Kidney tubule cell (primary cell): ENCODE measurements at places on chromosomes 4 and X.
A peak's percentile ranks its signal among the peaks of the same experiment; 100 is the strongest.

GRCh38 chrX:9948406-9948805, 18.8 kb upstream of the CLDN34 start:
- DNase-seq: peak; percentile 8

- no peak for DNase-seq
Observed at GRCh38 chr4:151205722-151206121, 71.2 kb upstream of the PRSS48 start.

DNA sequence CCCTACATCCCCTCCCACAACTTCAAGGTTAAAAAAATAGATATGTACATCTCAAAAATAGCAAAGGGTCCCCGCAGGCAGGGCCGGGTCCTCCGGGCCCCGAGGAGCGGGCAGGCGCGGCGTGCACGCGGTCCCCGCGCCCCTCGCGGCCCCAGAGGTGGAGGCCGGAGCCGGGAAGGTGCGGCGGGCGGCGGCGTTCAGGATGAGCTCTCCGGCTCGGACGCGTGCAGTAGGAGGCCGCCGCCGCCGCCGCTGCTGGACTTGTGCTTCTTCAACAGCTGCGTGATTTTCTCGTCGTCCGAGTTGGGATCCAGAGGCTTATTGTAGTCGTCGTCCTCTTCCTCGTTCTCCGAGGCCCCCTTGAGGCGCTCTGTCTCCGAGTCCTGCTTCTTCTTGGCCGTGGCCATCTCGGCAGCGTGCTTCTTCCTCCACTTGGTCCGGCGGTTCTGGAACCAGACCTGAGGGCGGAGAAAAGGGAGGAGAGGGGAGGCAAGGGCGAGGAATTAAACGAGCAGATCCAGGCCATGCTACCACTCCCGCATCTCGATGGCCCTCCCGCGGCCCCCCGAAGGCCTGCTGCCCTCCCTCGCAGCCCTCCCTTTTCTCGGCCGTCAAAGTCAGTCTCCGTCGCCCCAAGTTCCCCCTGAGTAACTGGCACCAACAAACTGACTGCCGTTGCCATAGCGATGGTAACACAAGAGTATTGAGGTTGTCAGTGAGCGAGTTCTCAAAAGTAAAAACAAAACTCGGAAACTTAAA, 5.8 kb downstream of the NKX6-1 start:
- DNase-seq: peak; percentile 26

DNA sequence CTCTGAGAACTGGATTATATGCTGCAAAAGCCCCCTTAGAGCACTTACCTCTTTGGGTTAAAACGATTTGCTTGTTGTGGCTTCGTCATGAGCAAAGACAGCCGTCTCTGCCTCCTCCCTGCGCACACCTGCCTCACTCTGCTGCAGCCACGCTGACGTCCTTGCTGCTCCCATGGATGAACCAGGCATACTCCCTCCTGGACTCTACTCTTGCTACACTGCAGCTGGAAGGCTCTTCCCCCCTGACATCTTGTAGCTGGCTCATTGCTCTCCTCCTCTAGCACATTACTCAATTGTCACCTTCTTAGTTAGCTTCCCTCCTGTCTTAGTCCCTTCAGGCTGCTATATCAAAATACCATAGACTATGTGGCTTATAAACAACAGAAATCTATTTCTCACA, 59.3 kb downstream of the FAM114A1 start:
- no peak for DNase-seq

DNA sequence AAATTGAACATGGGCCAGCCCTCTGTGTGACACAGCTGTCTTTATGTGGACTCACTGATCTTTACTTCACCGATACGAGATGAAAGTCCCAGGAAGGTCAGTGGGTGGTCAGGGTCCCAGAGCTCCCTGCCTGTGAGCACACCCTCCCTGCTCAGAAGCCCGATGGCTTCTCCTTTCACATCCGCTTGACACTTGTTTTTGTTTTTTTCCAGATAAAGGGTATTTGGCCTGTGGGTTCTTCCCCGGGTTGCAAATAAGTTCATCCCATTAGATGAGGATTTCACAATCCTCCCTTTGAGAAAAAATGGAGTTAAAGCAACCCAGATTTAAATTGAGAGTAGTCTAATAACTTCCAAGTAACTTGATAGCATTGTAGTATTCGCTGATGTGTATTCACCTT, 48.2 kb upstream of the TLR2 start:
- no peak for DNase-seq

DNA sequence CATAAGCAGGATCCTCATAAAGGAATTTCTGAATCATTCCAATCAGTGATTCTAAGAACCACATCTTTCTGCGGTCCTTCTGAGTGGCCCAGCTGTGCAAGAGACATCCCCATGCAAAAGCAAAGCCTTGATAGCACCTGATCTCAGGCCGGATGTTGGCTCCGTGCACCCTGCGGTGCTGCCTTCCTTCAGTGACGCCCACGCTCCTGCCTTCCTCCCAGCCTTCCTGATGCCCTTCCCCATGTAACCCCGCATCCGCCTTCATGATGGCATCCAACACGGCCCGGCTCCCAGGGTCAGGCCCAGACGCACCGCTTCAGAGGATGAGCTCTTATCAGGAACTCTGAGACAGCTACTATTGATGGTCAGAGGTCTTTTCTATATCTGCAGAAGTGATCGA, 20.4 kb upstream of the CYP4V2 start:
- no peak for DNase-seq

GRCh38 chr4:116598155-116598979, 487.0 kb downstream of the TRAM1L1 start:
- DNase-seq: no peak

- DNase-seq: no peak
Observed at GRCh38 chr4:158203436-158203835, 6.8 kb upstream of the TMEM144 start.

DNA sequence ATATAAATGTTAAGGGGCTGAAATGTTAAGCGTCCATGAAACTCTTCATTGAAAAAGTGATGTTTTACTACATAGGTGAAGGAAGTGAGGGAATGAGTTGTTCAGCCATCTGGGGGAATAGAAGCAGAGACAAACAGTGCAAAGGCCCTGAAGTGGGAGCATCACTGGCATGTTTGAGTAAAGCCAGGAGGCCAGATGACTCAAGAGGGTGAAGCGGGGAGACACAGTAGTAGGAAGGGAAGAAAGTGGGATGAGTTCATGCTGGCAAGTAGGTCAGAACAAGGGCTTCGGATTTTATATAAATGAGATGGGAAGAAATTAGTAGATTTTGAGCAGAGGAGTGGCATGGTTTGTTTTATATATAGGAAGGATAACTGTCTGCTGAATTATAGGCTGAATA, 112.5 kb upstream of the MAP9 start:
- DNase-seq: no peak

DNA sequence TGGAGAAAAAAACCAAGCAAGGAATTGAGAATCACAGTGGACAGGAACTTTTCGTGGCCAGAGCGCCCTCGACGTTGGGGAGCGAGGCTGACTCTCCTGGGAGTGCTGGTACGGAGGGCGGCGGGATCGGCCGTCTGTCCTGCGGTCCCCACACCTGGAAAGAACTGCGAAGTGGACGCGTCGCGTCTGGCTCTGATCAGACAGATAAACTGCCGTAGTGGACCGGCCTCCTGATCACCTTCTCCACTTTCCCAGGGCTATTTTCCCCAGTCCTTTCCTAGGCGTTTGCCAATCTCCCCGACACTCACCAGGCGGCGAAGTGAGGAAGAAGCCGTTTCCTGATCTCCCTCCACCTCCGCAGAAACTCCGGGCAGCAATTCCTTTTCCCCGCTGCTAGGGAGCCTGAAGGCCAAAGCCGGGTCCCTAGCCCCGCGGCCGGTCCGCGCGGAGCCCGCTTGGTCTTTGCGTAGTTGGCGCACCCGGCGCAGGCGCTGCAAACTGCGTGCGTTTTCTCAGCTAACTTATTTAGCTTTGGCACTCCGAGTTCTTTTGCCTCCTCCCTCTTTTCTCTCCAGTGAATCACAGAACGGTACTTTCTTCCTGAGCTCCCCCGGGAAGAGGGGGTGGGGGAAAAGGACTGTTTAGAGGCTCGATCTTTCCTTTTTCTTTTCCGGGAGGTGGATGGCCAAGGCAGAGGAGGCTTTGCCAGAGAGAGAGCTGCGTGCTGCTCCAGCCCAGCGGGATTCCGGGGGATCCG, at the start of gene ARSJ:
Gene ARSJ (minus strand): TSS at position 500 of the 757 bp plus-strand sequence. CDS start 813 bp downstream, outside the sequence.
- peak; percentile 91 for DNase-seq

DNA sequence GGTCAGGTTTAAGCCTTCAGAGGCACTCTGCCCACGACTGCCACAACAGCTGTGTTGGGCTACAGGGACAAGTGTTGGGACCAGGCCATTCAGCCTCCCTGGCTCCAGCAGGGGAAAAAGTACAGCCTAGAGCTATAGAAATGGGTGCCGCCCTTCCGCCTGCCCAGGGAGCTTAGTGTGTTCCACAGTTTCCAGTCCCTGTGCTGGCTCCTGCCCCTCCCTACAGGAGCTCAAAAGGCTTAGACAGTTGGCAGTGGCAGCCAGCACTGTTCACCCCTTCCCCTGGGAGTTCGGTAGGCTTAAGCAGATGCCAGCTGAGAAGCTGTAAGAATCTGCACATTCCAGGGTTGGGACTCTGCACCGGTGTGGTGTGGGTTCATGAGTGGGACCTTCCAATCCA, 408.2 kb upstream of the INTU start:
- no peak for DNase-seq

DNA sequence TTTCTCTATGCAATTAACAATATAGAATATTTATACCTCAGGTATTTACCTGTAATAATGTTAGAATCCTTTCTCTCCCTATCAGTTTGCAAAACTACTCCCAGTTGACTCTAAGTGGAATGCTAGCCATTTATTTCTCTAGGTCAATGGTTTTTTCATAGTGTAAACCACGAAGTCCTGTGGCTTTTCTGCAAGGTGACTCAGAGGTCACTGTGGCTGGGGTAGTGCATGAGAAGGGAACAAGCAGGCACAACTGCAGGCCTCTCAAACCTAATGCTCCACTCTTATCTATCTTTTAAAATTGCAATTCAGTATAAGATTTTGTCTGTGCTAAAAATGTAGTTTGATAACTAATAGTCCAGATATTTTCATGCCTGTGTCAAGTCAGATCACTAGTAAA, 159.4 kb downstream of the ANTXR2 start:
- peak; percentile 45 for DNase-seq

DNA sequence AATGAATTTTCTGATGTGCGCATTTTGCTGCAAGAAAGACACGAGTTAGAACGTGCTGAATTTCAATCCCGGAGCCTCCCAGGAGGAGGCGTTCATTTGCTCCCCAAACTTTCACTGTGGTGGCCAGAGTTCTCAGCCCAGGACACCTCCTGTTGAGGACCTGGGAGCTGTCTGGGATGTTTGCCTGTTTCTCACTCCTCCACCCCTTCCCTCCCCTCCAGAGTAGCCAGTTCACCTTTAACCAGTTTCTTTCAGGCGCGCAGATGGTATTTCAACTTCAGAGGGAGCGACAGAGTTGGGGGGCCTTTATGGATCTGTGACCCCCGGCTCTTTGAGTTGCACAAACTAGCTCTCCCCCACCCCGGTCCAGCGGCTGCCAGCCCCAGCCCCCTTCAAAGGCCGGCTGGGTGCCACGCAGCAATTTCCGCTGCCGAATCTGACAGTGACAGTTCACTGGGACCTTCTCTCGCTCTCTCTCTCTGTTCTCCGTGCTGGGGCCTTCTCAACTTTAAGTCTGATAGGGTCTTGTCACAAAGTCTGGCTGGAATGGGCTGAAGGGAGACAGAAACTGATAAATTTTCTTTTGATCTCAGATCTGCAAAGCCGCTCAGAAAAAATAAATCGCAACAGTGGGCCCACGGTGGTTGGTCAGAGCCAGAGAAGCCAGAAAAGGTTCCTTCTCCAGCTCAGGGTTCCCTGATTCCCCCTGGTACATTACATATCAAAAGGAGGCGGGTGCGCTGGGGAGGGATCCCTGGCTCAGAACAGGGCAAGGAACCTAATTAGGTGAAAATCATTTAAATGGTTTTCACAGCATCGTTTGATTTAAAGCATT, 100.0 kb upstream of the STX18 start:
- DNase-seq: no peak

DNA sequence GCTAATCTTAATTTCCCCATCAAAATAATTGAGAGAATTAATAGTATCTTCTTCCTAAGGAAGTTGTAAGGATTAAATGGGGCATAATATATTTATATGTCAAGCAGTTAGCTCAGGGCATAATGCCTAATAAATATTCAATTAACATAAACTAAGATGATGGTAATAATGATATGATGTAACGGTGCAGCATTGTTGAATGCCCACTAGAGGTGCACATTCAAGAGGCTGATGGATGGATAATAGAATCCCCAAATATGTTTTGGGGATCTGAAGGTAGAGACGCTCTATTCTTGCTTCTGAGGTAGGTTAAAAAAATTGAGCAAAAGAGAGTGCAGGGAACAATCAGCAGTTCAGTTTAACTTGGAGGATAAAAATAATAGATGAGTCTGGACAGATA, 37.1 kb downstream of the ATOH1 start:
- no peak for DNase-seq

DNA sequence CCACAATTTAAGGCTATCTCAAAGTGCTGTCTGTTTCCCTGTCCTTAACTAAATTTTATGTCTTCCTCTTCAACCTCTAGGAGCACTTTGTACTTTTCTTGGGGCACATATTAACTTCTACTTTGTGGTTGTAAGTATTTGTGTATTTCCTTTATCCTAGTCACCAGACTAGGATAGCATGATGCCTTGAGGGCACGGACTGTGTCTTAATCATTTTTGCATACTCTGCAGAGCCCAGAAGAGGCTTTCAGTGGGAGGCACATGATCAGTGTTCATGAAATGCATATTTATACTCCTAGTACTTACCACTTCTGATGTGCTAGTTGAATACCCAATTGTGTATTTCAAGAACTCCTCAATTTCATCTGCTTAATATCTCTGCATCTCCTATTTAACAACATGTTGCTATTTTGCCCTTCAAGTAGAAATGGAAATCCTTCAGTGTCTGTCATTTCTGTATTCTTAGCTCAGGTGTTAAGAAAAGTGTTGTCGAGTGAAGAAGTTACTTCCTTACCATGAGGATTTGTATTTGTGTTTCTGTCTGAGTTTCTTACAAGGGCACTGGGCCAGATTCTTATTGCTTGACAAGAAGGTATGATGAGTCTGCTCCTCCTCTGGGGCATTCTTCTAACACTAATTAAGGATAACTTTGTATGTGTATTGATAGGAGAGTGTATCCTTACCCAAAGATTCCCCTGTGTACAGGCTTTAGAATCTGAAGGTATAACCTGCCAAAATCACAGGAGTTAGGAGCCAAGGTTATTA, 28.3 kb upstream of the PGRMC2 start:
- DNase-seq: peak; percentile 28

DNA sequence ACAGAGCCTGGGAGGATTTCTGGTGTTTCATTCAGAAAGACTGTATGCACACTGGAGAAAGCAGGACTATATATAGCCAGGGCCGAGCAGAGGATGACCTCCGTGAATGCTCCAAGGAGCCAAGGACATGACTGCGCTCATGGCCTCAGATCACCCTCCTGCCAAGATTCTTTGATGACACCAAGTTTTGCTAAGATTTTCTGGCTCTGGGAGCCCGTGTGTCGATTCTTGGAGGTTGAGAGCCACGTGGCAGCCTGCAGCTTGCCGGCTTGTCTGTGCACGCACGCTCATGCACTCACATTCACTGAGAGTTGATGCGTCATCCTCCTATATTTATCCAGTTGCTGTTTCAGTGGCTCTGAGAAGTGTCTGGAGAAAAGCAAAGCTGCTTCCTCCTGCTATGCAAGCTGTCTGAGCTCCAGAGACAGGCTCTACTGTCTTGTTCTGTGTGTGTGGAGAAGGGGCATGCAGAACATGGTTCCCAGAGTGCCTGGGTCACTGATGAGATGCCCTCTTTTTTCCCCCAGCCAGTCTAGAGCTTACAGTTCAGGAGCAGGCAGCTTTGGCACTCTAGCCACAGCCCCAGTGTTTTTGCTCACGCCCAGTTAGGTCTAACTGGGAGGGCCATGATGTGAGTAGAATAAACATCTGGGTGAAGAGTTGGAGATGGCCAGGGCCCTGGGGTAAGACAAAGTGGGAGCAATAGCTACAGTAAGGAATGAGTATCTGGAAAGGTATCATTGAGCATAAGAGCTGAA, 64.9 kb upstream of the SCOC start:
- no peak for DNase-seq
